ENCODE measurements at places on chromosomes 5 and 9. TPM values are rescaled to one million over a fixed set of nuclear protein-coding genes. Genes with fewer than 3 reads are reported as not detected.

The CCL28 gene
- total RNA-seq = 0.11 TPM

The ANGPTL2 gene
- total RNA-seq = 5.0 TPM

The SLC24A2 gene
- total RNA-seq = 0.02 TPM

The AMACR gene
- total RNA-seq = 12.8 TPM

The SNCAIP gene
- 6.5 TPM for total RNA-seq

The ENG gene
- total RNA-seq = 23.0 TPM

The ARHGEF37 gene
- 0.02 TPM for total RNA-seq

The PDZD2 gene
- 0.87 TPM for total RNA-seq

The FOXD4 gene
- 1.2 TPM for total RNA-seq

The CNTLN gene
- total RNA-seq = 6.2 TPM

The GFI1B gene
- total RNA-seq = not detected

The FOXD4L6 gene
- 0.13 TPM for total RNA-seq
